NCI-H1105 (cell line): ENCODE measurements at places on chromosomes 11 and 22.
A peak's percentile ranks its signal among the peaks of the same experiment; 100 is the strongest.

GRCh38 chr11:76551400-76551799 lies 106.6 kb downstream of the EMSY start:
- no peak for DNase-seq

DNA sequence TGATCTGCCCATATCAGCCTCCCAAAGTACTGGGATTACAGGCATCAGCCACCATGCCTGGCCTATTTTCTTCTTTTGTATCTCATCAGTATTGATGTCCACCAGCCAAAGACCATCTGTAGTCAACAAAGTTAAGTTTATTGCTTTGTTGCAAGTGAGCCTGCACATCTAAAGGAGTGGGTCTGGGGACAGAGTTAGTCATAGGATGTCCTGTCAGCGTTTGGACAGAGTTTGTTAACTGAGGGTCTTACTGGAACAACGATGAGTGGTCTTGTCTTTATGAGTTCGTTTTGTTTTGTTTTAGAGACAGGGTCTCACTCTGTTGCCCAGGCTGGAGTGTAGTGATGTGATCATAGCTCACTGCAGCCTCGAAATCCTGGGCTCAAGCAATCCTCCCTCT lies 40.6 kb upstream of the SEPTIN5 start:
- no peak for DNase-seq

DNA sequence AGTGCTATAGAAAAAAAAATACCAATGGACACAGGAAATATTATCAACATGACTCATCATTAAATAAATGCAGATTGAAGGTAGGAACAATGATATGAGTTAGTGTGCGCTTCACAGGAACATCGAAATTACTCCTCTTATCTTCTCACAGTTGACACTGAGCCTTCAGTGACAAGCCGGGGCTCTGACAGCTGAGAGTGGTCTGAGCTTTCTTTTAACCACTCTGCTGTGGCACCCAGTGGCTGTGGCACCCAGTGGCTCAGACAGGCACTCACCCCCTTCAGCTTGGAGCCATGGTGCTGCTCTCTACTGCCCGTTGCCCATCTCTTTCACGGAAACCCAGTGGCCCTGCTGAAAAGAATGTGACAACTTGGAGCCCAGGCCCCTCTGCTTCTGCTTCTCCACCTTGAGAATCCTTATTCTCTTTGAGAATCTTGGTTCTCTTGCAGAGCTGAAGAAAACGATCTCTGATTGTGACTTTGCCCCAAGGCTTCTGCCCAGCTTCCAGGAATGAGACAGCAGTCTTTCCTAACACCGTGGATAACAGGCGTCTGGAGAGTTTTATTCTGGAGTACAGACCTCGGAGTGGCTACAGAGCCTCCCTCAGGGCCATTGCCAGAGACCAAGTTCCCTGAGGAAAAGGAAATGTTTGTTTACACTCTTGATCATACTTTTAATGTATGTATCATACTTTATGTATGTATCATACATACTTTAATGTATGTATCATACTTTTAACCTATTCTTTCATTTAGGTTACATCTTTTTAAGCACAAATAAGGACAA lies 37.1 kb upstream of the OR8B8 start:
- DNase-seq: no peak

GRCh38 chr11:81725701-81726100 lies 1008.0 kb downstream of the FAM181B start:
- DNase-seq: no peak

DNA sequence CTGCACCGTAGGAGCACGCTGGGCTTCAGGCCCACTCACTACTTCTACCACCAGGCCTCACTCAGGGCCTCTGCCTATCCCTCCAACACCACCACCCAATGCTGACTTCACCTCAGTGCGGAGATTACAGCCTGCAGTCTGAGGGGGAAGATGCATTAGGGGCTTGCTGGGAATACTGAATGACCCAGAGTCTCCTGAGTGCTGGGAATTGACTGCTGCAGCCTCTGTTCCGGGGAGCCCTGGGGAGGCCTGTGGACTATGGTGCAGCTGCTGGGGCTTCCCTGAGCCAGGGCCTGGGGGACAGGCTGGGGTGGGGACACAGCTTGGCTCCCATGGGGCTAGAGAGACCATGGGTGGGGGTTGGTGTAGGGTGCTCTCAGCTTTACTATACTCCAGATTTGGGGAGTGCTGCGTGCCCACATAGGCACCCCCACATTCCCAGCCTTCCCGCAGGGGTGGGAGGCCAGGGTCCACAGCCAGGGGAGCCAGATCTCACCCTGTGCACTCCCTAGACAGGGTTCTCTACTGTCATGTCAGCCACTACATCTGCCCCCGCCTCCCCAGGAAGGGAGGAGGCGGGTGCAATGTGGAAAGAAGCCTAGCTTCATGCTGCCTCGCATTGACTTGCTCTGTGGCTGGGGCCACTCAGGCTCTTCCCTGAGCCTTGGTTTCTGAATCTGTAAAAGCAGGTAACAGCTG lies 44.4 kb downstream of the GDPD5 start:
- DNase-seq: no peak

- DNase-seq: no peak
Measured at GRCh38 chr11:85114786-85115185, 512.4 kb downstream of the DLG2 start.

DNA sequence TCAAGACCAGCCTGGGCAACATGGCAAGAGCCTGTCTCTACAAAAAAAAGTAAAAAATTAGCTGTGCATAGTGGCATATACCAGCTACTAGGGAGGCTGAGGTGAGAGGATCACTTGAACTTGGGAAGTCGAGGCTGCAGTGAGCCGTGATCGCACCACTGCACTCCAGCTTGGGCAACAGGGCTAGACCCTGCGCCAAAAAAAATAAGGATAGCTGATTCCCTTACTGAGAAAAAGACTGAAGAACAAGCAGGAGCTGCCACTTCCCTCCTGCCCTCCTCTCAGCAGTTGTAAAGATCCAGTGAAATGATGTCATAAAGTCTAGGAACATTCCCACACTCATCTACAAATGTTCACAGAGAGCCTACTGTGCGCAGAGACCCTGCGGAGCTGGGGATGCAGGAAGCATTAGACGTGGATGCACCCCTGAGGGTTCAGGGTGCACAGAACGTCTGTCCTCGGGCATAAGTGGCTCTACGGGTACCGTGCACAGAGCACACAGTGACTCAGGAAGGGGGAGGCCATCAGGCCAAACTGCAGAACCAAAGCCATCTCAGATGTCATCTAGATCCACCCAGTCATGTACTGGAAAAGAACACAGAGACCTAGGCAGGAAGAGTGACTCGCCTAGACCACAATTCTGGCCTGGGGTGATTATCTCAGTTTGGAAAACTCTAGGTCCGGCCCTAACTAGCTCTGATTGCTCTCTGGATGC lies 11.7 kb downstream of the SEC14L2 start:
- no peak for DNase-seq

DNA sequence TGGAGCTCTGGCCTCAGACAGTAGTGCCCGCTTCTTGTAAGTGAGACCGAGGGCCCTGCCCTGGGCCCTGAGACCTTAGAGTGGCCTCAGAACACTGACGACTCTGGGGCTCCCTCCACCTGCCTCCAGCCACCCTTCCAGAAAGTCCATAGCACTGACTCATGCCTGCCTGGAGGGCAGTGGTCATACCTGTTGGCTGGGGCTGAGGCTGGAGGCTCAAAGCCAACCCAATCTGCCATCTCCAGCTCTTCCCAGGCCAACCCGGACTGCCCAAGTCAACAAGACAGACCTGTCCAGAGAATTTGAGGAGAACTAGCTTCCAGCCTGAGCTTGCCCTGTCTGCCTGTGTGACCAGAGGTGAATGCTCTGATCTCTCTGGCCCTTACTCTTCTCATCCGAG lies 66.9 kb upstream of the TTLL12 start:
- no peak for DNase-seq

DNA sequence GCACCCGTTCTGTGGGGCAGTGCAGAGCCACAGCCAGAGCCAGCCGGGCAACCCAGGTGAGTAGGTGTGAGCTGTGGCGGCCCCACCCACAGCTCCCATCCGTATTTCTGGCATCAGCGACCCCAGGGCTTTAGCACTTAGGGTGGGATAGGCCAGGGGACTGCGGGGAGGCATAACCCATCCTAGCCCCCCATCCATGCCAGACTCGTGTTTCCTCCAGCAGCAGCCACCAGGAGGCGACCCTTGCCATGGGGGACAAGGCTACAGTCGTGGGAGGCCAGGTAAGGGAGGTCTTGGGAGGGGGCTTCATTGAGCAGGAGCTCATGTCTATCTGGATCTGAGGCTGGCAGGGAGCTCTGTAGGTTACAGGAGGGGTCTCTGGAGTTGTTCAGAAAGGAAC lies 873 bp downstream of the OTOG start:
- DNase-seq: no peak

- DNase-seq: peak; percentile 87
Measured at GRCh38 chr11:87597725-87598124, 560.0 kb downstream of the TMEM135 start.

- DNase-seq: peak; percentile 57
Measured at GRCh38 chr11:22192642-22193347, at the start of gene ANO5. Gene ANO5 (plus strand): TSS chr11:22193085. CDS start chr11:22193493, 408 bp downstream.

- DNase-seq: no peak
Measured at GRCh38 chr11:73888244-73888643, 11.4 kb downstream of the PAAF1 start.

DNA sequence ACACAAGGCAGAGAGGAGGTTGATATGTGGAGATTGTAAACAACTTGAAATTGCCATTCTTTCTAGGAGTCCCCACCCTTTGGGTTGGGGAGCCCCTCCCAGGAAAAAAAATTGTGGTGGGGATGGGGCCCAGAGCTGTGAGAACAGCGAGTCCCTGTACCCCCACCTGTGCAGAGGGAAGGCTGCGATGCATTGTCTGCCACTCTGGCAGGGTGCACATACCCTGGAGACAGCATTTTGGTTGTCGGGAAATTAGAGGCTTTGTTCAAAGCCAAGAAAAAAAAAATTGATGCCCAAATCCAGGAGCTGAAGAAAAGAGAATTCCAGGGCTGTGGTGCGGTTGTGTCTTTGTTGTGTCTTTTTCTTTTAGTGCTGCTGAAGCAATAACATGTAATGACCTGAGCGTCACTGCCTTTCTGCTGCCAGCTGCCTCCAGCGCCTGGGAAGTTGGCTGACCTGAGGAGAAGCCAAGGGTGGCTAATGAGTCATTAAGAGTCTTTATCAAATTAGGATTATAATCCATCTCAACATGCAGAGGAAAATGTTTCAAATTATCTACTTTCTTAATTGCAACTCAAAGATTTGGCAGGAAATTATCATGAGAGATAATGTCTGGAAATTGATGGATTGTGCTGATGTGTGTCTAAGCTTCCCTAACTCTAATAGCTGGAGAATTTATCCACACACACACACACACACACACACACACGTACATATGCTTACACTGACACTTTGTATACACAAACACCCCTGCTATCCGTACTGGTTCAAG lies 8.0 kb upstream of the PKNOX2 start:
- no peak for DNase-seq

DNA sequence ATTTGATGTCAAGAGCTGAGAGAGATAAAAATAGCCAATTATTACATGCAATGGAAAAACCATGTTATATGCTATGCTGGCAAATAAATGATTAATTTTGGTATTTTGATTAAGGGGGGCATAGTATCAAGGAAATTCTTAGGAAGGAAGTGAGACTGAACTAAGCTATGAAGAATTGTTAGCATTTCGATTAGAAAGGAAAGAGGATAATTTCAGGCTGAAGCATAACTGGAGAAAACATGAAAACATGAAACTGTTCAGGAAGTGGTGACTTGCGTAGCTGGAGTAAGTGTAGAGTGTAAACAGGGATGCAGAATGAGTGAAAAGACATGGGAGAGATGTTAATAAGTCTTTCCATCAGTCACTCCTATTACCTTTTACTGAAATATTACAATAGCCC lies 6.4 kb downstream of the ACRV1 start:
- no peak for DNase-seq

DNA sequence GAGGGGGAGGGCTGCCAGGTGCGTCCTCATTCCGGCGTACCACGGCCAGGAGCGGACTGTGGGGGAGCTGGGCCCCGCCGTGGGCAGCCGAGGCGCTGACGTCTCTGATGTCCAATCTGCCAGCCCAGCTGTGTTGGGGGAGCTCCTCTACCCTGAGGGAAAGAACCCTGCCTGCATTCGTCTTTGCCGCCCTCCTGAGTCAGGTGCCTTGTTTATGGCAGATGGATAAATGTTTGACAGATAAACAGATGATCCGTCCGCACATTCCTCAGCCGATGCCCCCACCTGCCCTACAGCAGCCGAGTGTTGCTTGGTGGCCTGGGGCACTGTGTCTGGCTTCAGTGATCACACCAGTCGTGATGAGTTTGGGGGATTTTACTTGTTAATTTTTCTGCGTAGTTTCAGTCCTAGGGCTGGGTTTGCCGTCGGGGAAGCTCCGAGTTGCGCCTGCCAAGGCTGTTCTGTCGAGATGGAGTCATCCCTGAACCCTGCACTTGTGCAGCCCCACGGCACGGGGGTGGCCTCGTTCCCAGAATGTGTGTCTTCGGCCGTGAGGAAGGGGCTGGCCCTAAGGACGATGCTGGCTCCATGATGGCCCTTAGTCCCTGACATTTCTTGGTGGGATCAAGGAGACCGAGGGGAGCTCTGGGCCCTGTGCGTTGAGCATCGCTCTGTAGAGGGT lies 1083.9 kb downstream of the BRD1 start:
- no peak for DNase-seq
